ENCODE measurements at places on chromosomes 11 and 22. TPM values are rescaled to one million over a fixed set of nuclear protein-coding genes. Genes with fewer than 3 reads are reported as not detected.

Gene ARHGAP8
- total RNA-seq = 0.30 TPM

DNA sequence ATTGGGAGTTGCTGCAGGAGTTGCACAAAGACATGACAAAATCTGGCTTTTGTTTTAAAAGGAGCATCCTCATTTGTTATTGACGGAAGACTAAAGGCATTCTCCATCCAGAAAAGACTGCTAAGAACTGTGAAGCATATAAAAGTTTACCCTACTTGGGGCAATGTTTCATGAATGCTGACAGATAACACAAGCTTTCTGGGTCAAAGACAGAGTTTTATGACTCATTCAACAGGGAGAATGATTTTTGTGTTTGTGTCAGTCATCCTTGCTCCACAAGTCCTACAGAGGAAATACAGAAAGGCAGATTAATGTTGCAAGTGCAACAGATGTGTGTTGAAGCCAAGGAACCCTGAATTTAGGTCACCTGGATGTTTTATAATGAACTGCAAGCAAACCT, 2.5 kb downstream of the GLYATL1 start:
- H3K27me3 ChIP-seq = no peaks in the 10 kb centered on the region
- DNase-seq = no peak
- no peak overlapping the region for H3K4me3 ChIP-seq
- H3K4me1 ChIP-seq = no peaks in the 10 kb centered on the region
- no peak overlapping the region for H3K27ac ChIP-seq

GRCh38 chr11:30987819-30988218, 381.7 kb downstream of the DCDC1 start:
- H3K36me3 ChIP-seq = no peaks in the 10 kb centered on the region
- no peaks in the 10 kb centered on the region for H3K27me3 ChIP-seq
- no peak overlapping the region for H3K27ac ChIP-seq

DNA sequence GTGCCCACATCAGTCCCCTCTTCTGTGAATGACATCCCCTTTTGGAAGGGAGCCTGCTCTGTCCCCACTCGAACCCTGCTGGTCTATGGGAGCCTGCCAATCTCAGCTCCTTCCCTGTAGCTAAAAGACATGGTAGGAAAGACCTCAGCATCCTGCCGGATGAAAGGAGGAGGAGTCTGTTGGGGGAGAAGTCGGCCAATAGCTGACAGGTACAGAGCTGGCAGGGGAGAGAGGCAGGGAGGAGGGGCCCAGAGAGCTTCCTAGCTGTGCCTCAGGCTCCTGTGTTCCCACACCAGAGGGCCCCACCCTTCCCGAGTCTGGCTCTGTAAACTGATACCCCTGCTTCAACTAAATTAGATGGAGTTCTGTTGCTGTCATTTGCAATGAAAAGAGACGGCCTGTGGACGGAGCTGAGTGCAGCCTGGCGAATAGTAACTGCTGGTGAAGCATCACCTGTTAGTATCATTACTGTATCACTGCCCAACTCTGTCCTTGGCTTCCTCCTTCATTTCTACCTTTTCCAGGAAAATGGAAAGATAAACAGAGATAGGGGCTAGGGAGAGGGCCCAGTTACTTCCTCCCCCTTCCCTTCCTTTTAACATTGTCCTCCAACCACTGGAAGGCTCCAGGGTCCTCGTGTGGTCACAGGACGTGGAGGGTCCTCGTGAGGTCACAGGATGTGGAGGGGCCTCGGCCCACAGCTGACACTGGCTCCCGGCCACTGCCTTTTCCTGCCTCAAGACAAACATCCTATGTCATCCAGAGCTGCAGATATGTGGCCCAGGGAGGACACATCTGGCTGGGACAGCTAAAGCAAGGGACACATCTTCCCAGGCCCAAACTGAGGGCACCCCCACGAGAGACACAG, 15.1 kb downstream of the FXYD6 start:
- H3K4me3 ChIP-seq = no peak overlapping the region
- H3K27me3 ChIP-seq = peaks cover 10% of the 10 kb centered on the region
- H3K27ac ChIP-seq = no peak overlapping the region
- peaks cover 3% of the 10 kb centered on the region for H3K4me1 ChIP-seq
- no peaks in the 10 kb centered on the region for H3K36me3 ChIP-seq
- no peak for DNase-seq
